Activated CD4-positive, CD25-positive, alpha-beta regulatory T cell treated with anti-CD3 and anti-CD28 coated beads, Interleukin-2, amount 50 U/mL, for 16 hours (primary cell): ENCODE measurements at places on chromosomes 11 and 22.

GRCh38 chr11:101553891-101554292, 29.9 kb downstream of the TRPC6 start:
- DNase-seq: no peak

DNA sequence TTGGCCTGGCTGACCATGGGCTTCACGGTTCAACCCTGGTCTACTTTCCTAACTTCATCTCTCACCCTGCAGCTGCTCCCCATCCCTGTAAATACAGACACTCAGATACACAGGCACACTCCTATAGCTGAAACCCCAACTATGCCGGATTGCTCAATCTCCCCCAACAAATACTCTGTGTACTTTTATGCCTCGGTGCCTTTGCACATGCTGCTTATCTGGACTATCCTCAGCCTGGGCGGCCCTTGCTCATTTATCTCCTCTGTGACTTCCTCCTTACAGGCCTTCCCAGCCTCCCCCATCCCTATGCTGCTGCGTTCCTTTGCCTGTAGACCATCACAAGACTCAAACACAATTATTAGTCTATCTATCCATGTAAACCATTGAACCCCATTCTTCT, 76.6 kb downstream of the PKNOX2 start:
- DNase-seq: no peak

DNA sequence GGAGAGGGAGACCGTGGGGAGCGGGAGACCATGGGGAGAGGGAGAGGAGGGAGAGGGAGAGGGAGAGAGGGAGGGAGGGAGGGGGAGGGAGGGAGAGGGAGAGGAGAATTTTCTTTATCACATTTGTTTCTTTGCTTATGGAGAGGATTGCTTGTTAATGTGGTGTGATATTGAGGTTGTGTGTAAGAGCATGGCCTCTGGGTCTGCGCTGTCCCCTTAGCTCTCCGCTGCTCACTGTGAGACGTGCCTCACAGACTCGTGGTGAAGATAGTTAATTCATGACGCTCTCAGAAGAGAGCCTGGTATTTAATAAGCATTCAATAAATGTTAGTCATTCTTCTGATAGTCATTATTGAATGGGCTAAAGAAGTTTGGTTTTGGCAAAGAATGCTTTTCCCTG, 26.2 kb downstream of the PPFIA1 start:
- no peak for DNase-seq

DNA sequence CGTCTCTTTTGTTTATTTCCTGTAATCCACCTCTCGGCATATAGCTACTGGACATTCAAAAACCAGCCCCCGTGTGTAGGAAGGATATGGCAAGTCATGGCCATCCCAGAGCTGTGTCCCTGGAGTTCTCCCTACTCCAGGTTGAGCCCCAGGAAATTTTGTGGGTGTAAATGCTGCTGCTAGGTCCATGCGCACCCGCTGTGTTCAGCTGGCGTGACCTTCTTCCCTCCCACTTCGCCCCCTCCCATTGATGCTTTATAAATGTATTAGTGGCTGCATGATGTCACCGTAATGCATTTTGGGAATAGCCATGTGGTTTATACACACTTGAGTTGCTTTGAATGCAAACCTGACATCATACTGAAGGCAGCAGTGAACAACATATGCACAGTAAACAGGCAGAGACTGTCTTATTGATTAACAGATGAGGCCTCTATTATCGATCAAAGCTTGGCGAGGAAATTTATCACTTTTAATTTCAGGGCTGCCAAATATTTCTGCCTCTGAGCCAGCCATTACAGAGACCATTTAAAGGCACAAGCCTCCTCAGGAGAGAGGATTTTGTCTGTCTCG, 113.6 kb upstream of the NNMT start:
- DNase-seq: no peak

DNA sequence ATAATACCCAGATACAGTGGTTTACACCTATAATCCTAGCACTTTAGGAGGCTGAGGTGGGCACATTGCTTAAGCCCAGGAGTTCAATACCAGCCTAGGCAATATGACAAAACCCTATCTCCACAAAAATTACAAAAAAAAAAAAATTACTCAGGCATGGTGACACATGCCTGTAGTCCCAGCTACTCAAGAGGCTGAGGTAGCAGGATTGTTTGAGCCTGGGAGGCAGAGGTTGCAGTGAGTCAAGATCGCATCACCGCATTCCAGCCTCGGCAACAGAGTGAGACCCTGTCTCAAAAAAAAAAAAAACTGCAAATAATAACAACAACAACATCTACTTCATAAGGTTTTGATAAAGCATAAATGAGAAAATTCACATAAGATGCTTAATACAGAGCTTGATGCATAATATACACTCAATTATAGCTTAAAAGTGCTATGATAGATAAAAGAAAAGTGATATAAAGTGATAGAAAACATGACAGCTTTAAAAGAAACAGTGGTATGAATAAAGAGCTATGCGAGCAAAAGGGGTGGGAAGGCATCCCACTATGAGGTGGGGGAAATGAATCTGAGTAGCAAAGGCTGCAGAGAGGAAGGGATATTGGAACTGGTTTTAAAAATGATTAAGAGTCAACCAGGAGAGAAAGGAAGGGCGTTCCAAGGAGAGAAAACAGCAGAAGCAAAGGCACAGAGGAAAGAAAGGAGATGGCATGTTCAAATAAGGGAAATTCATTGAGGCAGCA, 197.6 kb downstream of the KIF18A start:
- no peak for DNase-seq

GRCh38 chr11:86785576-86785975, 14.8 kb upstream of the PRSS23 start:
- no peak for DNase-seq

DNA sequence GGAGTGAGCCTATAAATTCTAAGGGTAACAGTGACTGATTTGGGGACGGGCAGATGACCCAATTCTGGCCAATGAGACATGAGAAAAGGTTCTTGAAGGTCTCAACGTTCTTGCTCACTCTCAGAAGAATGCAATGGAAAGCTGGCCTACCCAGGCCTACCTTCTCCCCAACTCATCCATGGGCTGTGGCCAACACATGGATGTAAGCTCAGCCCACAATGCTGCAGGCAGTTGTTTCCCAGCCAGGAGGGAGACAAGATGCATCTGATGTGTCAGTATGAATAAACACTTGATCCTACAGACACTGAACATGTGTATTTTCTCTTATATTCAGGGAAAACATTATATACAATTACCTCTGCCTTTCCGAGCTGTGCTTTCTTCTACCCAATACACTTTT, 24.4 kb downstream of the PI4KA start:
- no peak for DNase-seq

GRCh38 chr11:94673951-94674491, 94.1 kb upstream of the AMOTL1 start:
- no peak for DNase-seq

GRCh38 chr11:83054904-83055380, 16.8 kb downstream of the RAB30 start:
- no peak for DNase-seq

DNA sequence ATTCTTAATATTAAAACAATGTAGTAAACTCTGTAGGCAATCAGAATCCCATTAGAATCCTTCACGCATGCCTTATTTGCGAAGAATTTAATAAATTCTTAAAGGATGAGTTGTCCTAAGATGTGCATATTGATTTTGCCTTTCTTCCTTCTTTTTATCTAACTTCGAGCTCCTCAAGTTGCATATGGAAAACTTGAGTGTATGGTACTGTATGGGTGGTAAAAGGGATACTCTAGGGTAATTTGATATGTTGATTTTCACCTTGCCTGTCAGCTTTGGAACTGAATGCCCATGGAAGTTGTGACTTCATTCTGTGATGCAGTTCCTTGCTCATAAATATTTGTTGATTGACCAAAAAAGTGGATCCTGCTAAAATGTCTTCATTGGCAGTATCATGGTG, 193.8 kb downstream of the DDX10 start:
- DNase-seq: no peak
